ENCODE measurements at places on chromosomes 6 and 20.

DNA sequence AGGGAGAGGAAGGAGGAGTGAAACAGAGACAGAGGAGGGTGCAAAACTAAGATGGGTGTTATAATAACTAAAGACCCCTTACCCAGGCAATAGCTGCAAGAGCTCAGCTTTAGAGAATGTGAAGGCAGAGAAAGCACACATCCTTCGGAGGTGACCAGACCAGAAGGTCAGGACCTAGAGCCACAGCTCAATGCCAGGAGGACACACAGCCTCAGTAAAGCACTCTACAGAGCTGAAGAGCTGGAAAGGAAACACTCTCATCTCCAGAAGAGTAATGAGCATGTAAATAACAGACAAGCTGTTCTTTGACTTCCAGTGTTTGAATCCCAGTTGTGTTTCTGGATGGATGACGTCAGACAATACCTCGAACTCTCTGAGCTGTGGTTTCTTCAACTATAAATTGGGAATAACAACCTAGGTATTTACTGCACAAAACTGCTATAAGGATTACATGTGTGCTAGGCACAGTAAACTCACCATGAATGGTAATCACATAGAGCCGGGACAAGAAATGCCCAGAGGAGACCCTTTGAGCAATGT, 63.2 kb downstream of the MAP3K5 start:
- DNase-seq = no peak

DNA sequence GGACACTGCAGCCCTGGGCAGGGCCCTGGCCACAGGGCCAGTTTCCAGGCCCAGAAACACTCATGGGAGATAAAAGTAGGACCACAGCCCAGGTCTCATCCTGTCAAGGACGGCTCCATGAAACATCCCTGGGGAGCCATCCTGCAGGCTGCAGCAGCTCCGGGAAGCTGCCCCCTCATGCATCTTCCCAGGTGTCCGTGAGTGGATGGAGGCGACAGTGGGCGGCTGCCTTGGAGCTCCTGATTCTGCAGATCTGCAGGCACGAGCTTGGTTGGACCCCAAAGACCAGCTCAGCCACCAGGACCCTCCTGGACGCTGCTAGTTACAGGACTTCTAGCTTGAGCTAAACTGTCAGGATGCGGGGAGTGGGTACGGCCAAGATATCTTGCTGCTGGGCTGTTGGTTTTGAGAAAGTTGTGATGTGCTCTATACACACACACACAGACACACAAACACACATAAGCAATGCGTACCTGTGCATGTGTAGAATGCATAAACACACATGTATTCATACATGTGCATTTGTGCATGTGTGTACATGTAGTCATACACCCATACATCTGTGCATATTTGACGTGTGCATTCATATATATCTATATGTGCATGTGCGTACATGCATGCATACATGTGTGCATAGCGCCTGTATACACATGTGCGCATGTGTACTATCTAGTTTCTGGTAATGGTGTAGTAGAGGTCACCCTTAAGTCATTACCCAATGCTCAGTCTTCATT, 297.8 kb downstream of the TAF4 start:
- no peak for DNase-seq

DNA sequence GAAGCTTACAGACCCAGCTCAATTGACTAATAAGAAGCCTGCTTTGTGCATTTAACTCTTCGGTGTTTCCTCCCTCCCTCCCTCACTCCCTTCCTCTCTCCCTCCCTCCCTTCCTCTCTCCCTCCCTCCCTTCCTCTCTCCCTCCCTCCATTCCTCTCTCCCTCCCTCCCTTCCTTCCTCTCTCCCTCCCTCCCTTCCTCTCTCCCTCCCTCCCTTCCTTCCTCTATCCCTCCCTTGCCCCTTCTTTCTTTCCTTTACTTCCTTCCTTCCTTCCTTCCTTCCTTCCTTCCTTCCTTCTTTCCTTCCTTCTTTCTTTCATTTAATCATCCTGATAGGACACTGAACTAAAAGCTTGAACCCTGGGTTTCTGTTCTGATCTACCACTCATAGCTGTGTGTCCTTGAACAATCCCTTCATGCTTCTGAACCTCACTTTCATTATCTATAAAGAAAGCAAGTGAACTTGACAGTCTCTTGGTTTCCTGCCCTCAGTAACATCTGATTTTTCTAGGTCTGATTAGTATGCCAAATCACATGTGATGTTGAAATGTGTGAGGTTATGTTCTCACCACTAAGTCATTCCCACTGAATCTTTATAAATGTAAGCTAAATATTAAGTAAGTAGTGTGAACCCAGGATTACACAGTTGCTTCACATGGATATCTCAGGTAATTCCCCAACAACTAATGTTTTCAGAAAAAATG, 132.3 kb upstream of the BMP2 start:
- no peak for DNase-seq

DNA sequence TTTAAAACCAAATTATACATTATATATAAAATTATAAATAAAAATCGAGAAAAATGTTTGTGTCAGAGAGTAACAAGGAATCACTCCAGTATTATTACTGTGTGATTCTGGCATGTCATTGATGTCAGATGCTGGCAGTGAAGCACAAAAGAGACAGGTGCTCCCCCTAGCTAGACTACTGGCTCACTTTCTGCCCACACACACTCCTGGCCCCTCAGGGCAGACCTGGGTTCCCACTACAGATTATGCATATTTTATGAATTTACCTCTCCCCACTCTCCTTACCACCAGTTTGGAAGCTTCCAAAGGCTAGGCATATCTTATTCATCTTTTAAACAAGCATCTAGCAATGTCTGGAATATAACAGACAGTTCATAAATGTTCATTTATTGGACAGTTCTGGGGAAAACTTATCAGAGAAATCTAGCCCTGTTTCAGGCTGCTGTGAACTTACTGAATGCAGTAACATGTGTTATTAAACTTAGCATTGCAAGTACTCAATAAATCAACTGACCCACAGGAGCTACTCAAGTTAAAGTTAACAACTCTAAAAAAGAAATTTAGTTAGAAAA, 12.8 kb downstream of the SNX3 start:
- DNase-seq = no peak

- DNase-seq = no peak
These were observed 244.0 kb downstream of the FOXC1 start for GRCh38 chr6:1853761-1854160.

- DNase-seq = peak; percentile 68
These were observed 181.9 kb upstream of the CCN2 start for GRCh38 chr6:132132924-132133639.

GRCh38 chr6:23368557-23368956, 757.5 kb upstream of the NRSN1 start:
- DNase-seq = no peak

GRCh38 chr6:170449835-170450753, 103.0 kb downstream of the PSMB1 start:
- no peak for DNase-seq

- peak; percentile 96 for DNase-seq
These were observed 569.6 kb upstream of the GJE1 start for GRCh38 chr6:141562851-141563763.

Data from fibroblast of pulmonary artery (primary cell).